ENCODE measurements at places on chromosomes 3 and 15.
A peak's percentile ranks its signal among the peaks of the same experiment; 100 is the strongest.

GRCh38 chr3:62636235-62636826 is 238.9 kb downstream of the CADPS start:
- no peak for DNase-seq

- peak; percentile 58 for DNase-seq
Measured at GRCh38 chr15:73873889-73874511, 636 bp downstream of the TBC1D21 start.

GRCh38 chr3:9949115-9949514 is 3.1 kb downstream of the PRRT3 start:
- DNase-seq: no peak

DNA sequence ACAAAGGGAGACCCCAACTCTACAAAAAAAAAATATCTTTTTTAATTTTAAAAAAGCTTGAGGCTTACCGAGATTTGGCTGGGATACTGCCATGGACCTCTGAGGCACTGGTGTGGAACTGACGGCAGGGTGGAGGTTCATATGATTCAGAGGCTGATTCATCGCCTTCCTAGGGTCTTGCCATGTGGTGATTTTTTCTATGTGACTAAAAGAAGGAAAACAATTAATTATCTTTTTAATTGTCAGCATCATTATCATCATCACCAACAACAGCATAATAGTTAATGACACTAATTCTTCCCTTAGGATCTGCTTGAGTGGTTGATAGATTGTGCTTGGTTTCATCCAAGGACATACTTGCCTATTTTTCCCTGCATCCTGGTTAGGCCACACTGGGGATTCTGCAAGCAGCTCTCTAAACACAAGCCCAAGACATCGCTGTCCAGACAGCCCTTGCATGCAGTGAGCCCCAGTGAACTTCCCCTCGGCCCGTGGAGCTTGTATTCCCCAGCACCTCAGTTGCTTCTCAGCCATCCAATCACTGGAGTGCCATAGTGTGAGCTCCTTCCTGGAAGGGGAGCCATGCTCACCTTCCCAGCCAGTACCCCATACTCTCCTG is 84.9 kb downstream of the WWTR1 start:
- no peak for DNase-seq

DNA sequence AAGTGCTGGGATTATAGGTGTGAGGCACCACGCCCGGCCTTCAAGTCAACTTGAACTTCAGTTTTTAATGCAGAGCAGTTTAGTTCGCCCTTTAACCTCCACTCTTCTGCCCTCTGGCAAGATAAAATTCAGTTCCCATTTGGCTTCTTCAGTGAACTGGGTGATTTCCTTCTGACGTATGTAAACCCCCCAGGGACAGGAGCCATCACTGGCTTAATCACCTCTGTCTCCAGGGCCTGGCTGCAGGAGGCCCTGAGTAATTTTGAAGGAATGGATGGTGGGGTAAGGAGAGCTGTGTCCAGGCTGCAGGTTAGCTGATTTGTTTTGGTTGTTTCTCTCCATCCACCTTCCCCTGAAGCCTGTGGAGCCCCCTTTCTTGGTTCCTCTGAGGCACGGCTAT is 11.9 kb downstream of the MCM2 start:
- DNase-seq: no peak

- DNase-seq: no peak
Measured at GRCh38 chr15:99495430-99496301, 70.1 kb upstream of the MEF2A start.

DNA sequence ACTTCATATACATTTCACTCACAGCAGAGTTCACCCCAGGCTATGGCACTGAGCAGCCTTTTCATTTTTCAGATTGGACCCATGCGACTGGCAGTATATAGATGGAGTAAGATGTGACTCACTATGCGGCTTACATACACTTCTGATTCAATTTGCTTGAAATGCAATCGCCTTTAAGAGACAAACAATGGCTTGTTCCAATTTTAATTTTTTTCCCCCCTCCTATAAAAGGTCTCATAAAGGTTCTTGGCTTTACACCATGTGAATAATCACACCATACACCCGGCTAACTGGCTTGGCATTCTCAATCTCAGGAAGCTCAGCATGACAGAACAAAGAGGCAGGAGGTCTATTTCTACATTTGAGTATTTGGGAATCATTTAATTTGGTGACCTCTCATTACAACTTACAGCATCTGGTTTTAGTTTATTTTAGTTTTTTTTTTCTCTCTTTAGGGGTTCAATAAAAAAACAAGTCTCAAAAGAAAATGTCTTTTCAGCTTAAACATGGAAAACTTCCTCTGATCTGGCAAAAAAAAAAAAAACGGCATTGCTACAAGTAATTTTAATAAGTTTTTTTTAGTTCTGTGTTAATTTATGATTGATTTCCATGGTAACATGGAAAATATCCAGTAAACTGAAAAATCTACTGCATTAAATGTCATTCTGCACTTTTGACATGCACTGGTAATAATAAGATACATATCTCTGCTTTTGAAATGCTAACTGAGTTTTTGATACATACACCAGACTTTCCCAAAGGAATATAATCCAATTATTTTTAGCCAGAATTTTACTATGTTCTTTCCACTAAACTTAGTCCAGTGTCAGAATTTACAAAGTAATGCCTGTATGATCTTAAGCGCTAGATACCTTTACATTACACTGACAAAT is 38.8 kb downstream of the GADL1 start:
- DNase-seq: no peak

GRCh38 chr3:39485547-39485946 is 18.1 kb downstream of the MOBP start:
- no peak for DNase-seq

DNA sequence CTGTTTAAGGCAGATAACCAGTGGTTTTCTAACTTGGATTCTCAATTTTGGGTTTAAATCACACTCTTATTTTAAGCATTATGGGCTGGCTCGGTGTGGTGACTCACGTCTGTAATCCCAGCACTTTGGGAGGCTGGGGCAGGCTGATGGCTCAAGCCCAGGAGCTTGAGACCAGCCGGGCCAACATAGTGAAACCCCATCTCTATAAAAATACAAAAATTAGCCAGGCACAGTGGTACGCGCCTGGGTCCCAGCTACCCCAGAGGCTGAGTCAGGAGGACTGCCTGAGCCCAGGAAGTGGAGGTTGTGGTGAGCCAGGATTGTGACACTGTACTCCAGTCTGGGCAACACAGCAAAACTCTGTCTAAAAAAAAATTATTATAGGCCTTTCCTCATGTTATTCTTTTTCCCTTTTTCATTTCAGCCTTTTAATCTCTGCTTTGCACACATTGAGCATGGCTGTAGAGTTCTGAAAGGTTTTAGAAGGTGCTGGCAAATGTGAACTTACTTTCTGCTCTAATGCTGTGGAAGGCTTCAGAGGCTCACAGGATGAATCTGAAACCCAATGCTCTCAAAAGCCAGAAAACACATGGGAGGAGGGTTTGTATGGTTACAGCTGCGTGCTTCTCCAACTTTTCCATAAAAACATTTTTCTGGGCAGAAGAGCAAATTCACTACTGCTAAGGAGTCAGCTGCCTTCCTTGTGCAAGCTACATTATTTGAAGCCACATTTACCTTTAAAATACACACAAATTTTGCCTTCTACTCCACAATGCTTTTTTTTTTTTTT is 32.5 kb downstream of the CHAC1 start:
- DNase-seq: no peak

DNA sequence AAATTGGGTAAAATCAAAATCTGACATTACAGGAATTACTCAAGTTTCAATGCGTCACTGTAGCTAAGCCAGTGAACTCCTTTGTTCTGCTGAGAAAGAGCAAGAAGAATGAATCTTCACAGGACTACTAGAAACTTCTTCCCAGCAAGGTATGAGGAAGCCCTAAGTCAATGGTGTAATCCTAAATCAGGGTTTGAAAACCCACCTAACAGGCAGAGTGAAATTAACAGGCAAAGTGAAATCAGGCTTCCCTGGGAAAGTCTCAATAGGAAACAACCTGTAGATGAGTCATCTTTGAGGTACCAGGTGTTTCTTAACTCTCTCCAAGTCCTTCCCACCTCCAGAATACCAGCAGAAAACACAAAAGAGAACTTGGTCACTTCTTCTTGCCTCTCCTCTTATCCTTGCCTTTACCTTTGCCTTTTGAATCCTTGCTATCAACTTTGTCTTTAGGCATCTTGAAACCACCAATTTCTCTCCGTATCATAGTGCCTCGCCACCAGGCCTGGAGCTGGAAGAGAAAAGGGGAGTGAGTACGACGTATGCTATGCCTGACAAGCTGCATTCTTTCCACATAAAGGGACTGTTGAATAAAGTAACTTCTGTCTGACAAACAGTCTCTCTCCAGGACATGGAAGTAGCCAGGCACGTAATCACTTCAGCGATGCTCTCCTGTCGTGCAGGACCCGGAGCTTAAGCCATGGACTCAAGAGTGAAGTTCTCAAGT is 60.6 kb upstream of the RPL35A start:
- no peak for DNase-seq

GRCh38 chr3:136544532-136544931 is 207.6 kb downstream of the STAG1 start:
- DNase-seq: no peak

- DNase-seq: no peak
Measured at GRCh38 chr3:42750834-42751233, 22.2 kb downstream of the CCDC13 start.

DNA sequence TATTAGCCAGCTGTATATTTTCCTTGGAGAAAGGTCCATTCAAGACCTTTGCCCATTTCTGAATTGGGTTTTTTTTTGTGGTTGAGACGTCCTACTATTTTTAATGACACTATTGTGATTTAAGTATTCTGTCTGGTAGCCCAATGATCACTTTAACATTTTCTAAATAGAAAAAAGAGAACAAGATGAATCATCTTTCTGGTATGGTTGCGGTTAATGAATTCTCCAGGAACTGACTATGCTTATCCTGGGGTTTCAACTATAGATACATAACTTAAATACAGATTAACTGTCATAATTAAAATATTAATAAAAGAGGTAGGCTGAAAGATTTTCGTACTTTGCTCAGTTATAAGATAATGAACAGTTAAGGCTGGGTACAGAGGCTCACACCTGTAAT is 51.9 kb downstream of the PBRM1 start:
- no peak for DNase-seq

GRCh38 chr3:173397161-173398110 is at the start of gene NLGN1:
NLGN1 (plus strand) TSS chr3:173397744.
- DNase-seq: peak; percentile 25

DNA sequence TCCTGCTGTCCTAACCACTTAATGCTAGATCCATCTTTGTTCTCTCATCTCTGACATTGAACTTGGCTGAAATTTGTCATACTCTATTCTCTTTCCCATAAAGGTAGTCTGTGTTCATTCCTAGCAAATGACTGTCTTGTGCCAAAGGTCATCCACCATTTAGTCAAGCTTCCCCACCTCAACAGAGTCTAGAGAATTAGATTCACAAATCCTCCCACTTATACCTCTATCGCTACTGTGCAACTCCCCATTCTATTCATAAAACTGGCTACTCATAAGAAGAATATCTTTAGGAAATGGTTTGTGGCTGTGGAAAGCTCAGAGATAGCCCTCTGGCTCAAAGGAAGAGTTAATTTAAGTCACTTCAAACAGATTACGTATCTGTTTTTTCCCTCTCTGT is 59.7 kb upstream of the MBNL1 start:
- DNase-seq: no peak

DNA sequence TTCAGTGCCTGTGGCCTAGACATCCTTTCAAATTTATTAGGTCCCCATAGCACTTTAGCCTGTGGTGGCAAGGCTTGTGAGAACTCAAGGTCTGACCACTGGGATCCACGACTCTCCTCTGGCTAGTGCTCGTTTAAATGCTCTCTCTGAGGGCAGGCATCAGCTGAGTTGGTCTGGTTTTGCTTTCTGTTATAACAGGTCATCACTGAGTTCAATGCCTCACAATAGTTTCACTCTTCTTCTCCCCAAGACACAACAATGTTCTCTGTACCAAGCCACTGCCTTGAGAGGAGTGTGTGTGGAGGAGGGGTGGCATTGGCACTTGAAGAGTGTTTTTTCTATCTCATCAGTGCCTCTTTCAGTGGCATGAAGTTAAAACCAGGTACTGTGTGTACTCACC is 7.6 kb downstream of the OR5K4 start:
- DNase-seq: no peak

GRCh38 chr3:41330465-41330864 is 131.2 kb downstream of the CTNNB1 start:
- no peak for DNase-seq

DNA sequence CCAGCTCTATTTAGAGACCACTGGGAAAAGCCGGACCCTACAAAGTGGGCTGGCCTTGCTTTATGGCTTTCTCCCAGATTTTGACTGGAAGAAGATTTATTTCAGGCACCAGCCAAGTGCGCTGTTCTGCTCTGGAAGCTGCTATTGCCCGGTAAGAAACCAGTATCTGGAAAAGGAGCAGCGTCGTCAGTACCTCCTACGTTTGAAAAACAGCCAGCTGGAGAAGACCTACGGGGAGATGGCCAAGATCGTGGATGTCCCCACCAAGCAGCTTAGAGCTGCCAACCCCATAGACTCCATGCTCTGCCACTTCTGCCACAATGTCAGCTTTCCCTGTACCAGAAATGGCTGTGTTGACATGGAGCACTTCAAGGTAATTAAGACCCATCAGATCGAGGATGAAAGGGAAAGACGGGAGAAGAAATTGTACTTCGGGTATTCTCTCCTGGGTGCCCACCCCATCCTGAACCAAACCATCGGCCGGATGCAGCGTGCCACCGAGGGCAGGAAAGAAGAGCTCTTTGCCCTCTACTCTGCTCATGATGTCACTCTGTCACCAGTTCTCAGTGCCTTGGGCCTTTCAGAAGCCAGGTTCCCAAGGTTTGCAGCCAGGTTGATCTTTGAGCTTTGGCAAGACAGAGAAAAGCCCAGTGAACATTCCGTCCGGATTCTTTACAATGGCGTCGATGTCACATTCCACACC is 60.9 kb downstream of the PXYLP1 start:
- no peak for DNase-seq

GRCh38 chr15:80992441-80992840 is 2.8 kb upstream of the MESD start:
- no peak for DNase-seq

DNA sequence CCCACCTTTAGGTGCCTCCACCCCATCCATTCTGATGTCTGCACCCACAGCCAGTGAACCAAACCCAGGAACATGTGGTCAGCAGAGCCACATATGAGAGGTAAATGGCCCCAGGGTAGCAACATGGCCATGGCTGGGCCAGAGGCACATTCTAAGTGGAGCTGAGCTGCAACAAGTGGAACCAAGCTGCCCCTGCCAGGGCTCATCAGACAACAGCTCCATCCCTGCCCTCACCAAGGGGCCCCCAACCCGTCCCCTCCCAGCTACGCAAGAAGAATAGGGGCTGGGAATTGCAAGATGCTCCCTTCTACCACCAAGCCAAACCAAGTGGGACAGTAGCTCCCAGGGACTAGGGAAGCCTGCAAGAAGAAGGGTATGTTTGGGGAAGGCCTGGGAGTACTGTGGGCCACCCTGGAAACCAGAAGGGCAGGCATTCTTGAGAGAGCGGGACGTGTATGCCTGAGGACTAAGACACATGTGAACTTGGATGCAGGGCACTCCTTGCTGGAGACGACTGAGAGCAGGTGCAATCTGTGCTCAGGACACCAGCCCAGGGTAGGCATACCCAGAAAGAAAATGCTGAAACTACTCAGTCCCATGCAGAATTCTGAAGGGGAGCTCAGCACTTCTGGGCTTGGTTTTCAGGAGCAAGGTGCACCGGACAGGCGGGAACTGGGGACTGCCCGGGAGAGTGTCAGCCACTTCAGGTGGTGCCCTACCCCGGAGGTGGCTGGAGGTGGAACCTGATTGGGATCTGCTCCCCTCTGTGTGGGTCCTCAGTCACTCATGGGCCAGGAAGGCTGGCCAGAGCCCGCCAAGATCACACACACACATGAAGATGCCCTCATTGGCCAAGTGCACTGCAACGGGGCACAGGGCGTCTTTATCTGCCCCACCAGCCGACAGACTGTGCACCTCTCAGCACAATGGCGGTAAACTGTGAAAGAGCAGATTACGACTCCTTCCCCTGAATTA is 9.5 kb downstream of the MYL3 start:
- DNase-seq: no peak

Measured in GM13976 (cell line).